ENCODE measurements at places on chromosomes 7 and 10.

GRCh38 chr10:98378722-98379121 is 36.3 kb downstream of the PYROXD2 start:
- DNase-seq, result no peak

GRCh38 chr7:114986190-114987180 is 64.6 kb downstream of the MDFIC start:
- DNase-seq, result no peak

DNA sequence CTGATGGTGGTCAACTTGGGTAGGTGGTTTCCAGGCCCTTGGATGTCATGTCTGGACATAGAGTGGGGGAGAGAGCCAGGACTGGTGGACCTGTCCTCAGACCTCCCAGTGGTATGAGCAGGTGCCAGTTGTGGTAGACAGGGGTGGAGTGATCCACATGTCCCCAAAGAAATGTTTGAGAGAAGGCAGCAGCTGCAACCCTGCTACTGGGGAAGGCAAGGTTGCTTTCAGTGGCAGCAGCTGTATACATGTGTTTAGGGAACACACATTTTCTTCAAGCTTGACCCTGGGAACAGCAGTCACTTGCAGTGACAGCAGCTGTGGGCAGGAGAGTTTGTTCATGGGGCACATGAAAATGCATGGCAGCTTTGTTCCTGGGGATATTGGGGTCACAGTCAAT is 882.6 kb upstream of the C7orf33 start:
- no peak for DNase-seq

DNA sequence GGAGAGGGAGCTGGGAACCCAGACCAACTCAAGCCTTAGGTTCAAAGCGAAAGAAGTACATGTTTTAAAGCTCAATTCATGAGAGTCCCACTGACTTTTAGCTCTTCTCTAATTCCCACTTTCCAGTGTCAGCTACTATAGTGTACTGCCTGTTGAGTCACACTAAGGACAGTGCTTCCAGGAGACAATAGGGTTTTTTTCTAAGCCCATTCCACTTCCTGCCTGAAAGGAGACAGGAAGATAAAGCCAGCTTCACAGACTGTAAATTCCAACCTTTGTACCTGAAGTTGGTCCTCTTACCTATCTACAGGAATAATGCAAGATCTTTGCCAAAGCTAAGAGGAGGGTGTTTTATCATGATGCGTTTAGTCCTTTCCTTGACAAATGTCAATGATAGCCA is 4.4 kb downstream of the MSRB2 start:
- no peak for DNase-seq

GRCh38 chr7:24700521-24701260 is 56.6 kb downstream of the GSDME start:
- DNase-seq, result no peak

DNA sequence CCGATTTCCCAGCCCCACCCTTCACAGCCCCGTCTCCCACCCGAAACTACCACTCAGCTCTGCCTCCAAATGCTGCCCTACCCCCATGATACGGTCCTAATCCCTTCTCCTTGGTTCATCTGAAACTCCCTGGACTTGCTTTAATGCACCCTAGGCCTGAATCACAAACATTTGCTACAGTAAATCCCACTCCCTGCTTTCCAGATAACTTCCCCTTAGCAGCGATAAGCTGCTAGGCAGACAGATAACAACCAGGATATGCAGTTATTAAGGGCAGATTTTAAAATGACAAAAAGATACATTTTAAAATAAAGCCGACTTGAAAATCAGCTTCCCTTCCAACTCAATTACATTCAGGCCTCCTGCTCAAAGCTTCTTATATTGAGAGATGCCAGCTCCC is 514.7 kb downstream of the GRID1 start:
- DNase-seq, result no peak

GRCh38 chr7:133253519-133253875 is 619 bp downstream of the EXOC4 start:
- DNase-seq, result no peak

- no peak for DNase-seq
Observed at GRCh38 chr7:353746-354325, 63.9 kb downstream of the FOXL3 start.

- DNase-seq, result no peak
Observed at GRCh38 chr7:120856621-120857352, 1.2 kb downstream of the TSPAN12 start.

GRCh38 chr7:82441669-82442478 is 1.7 kb downstream of the CACNA2D1 start:
- no peak for DNase-seq

DNA sequence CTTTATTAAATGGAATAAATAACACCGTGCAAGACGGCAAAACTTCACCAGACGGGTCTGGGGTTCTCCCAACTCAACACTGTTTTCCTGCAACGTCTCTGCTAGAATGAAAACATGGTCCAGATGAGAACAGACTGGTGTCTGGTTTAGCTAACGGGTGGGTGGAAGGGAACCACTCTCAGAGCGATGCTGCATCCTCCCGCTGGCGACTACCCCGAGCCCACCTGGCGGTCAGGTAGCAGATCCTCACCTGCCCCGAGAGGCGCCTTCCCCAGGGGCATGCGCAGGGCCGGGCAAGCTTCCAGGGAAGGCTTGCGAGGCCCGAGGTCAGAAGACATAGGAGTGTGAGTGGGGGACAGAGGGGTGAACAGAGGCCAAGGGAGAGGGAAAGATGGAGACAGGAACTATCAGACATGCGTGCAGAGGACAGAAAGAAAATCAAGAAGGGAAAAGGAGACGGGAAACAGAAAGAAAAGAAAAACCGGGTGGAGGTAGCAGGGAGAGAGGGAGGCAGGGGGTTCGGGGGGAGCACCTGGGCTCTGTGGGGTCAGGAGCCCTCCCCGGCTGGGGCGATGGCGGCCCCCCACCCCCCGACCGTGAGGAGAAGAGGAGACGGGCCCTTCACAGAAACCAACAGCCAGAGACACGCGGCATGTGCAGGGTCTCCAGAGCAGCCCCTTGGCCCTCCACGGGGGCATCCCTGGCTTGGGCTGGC is 222.0 kb downstream of the MAD1L1 start:
- DNase-seq, result no peak

DNA sequence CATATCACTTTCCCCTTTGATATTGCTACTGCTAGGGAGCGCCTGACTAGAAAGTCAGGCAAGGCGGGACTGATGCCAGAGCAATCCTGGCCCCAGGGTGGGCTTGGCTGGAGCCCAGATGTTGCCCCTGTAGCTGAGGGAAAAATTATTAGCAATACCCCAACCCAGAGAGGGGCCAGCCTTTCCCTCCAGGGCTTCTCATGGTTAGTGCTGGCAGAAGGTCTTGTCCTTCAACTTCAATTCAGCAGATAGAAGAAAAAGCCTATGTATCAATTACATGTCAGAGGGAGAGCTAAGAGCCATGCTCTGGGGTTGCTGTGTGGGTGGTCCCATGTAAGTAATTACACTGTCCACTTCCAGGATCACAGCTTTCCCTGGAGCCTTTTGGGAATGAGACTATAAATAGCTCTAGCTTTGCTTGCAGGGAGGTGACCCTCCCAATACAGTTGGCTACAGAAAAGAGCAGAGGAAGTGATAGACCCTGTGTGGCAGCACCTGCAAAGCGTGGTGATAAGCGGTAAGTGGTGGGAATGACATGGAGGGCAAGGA is 579.1 kb downstream of the CCSER2 start:
- no peak for DNase-seq

GRCh38 chr10:11439523-11440053 is 171.9 kb downstream of the USP6NL start:
- no peak for DNase-seq

DNA sequence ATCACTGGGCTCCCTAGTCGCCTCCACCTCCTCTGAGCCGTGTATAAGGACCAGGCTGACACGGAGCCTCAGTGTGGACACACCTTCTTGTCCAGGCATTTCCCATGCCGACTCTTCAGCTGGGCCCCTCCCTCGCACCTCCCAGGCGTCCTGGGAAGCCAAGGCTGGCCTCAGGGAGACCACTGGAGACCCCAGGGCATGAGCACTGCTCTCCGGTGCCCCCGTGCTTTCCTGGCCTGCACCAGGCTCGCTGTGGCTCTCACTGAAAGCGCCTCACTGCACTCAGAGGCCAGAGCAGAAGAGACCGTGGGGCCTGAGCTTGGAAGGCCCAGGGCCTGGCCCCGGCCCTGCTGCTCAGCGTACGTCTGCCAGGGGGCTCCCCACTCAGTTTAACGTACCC is 31.4 kb downstream of the LRRC27 start:
- DNase-seq, result no peak

DNA sequence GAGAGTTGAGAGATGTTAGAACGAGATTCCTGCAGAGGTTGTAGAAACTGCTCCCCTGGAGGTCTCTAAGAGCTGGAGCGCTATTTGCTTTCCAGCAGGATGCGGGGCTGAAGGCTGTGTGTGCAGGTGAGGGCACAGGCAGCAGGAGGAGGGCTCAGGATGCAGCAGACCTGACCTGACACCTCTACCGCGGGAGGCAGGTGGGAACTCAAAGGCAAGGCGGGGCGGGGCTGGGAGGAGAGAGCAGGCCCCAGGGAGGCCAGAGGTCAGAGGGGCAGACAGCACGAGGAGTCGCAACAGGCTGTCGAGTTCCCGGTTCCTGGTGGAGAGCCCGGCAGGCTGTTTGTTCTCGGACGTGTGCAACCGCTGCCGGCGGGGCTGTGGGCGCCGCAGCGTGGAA is 7.9 kb upstream of the CRTAC1 start:
- no peak for DNase-seq

GRCh38 chr7:152059311-152059710 is 33.8 kb downstream of the GALNT11 start:
- DNase-seq, result no peak

- DNase-seq, result no peak
Observed at GRCh38 chr7:22452142-22452959, 47.6 kb downstream of the STEAP1B start.

GRCh38 chr10:68869623-68870022 is 31.5 kb upstream of the DDX50 start:
- no peak for DNase-seq

DNA sequence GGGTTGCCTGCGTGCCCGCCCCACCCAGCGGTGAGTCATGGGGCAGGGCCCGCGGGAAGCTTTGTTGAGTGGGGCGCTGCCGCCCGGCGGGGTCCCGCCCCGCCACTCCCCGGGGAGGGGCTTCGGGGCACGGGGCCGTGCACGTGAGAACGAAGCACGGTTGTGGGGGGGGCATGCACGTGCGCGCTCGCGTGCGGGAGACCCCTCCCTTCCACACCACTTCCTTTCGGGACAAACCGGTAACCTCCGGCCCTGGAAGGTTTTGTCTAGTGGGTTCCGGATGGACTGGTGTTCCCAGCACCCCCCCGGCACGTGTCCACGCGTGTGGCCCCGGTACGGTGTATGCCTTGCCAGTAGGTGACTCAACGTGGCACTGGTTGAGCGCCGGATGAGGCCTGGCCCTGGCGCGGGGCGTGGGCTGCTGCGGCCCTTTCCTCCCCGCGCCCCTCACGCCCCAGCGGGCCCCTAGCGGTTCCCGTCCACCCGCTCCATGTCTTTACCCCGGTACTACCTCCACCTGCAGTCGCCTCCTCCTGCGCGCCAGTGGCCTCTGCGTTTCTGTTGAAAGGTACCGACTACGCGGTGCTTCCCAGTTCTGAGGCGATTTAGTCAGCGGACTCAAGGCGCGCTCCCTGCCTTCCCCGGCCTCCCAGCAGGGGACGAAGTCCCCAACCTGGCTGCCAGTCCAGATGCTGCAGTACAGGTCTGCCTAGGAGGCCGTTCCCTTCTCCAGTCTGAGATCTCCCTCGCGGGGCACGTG is 3.1 kb downstream of the ADIRF start:
- DNase-seq, result peak; percentile 87

DNA sequence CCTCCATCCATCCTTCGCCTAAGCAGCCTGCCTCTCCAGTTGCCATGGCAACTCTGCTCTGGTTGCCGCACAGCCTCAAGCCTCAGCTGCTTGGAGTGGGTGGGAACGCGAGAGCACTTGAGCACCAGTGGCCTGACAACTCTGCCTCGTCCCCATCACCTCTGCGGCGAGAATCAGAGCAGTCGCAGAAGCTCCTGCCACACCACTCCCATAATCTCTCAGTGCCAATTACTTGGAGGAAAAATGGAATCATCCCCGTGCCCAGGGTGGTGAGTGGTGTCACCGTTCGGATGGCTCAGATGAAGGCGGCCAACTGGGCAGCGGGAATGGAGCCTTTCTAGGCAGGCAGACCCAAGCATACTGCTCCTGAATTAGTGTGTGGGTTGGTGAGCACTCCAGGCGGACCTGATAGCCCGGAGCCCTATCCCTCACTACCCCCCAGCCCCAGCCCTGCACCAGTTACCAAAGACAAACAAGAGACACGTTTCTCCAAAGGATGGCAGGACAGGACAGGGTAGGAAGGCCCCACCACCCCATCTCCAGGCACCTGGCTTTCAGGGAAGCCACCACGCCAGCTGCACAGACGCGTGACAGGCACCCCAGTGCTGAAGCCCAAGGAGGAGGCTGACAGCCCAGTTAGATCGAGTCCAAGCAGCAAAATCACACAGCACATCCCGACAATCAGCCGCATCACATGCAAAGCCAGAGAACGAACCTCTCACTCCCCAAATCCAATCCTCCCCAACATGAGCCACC is 335.4 kb downstream of the PTPRN2 start:
- no peak for DNase-seq

- no peak for DNase-seq
Observed at GRCh38 chr7:110568932-110569331, 522.0 kb upstream of the LRRN3 start.

DNA sequence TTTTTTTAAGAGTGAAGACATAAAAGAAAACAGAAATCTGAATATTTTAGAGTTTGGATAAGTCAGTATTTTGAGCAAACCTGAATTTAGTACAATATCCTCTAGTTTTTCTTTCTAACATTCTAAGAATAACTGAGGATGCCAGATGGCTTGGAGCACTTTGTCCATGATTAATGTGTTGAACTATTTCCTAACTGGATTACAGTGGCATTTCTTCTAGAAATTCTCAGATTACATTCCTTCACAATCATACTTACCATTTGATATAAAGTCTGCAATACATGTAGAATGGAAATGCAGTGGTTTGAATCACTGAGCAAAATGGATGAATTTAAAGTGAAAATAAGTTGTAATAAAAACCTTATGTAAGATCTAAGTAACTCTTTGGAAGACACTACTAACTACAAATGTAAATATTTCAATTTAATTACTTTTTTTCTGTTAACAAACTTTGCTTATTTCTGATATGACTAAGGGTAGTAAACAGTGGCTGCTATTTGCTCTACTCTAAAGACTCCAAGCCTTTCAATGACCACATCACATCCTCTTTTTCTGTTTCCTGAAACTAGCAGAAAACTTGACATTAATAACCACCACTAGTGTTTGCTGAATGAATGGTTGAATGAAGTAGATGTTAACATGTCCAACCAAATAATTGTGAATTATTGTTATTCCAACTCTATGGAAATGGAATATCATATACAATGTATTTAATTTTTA is 102.8 kb downstream of the PRKG1 start:
- no peak for DNase-seq

GRCh38 chr7:71753956-71754664 is 622.2 kb downstream of the GALNT17 start:
- DNase-seq, result no peak

GRCh38 chr7:55365675-55366460 is 731 bp downstream of the LANCL2 start:
- DNase-seq, result peak; percentile 93

Data from stimulated activated CD4-positive, alpha-beta T cell treated with anti-CD3 and anti-CD28 coated beads, Interleukin-1b, Interleukin-23, amount 100 ng/mL, for 4 hours (primary cell).